ENCODE measurements at places on chromosomes 16 and 17.

- no peak for DNase-seq
Observed at GRCh38 chr17:36470499-36470898, 16.0 kb upstream of the ZNHIT3 start.

DNA sequence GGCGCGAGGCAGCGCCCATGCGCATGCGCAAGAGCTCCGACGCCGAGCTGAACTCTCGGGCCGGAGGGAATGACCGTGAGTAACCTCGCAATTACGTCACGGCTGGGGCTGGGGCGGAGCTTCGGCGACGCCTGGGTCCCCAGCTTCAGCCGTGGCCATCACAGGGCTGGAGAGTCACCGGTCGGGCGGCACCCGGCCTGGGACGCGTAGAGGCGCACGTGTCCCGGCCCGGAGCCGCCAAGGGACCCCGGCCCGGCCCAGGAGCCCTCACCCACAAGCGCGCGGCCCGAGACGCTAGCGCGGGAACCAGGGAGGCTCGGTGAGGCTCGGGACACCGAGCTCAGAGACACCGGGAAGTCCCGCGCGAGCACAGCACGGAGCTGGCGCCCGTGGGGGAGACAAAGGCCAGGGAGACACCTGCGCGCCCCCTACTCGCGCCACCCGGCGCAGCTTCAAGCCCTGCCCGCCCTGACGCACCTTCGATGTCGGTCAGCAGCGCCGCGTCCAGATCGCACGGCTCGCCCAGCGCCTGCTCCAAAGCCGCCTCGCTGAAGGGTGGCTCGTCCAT, 452 bp downstream of the SREBF1 start:
- peak; percentile 95 for DNase-seq

- DNase-seq, result no peak
Observed at GRCh38 chr17:10116267-10116666, 82.1 kb downstream of the GAS7 start.

GRCh38 chr16:20441191-20441590, 10.1 kb upstream of the ACSM2A start:
- DNase-seq, result no peak

Data from NB4 (cell line).